ENCODE measurements at places on chromosomes 2 and 18.

DNA sequence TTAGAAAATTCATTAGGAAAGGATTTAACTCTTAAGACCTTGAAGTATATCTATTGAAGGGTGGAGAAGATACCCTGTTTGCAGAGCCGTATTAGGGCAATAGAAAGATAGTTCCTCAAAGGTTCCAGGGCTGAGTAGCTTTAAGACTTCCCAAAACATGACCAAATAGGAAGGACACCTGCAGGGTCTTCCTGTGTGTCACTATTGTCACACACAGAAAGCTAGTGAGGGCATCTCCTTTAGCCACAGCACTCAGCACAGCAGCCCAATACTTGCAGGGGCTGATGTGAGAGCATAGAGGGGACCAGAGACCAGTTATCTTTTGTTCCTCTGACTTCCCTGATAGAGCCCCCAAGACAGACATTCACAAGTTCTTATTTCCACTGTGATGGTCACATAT, 93.7 kb downstream of the PAX3 start:
- DNase-seq, result no peak

DNA sequence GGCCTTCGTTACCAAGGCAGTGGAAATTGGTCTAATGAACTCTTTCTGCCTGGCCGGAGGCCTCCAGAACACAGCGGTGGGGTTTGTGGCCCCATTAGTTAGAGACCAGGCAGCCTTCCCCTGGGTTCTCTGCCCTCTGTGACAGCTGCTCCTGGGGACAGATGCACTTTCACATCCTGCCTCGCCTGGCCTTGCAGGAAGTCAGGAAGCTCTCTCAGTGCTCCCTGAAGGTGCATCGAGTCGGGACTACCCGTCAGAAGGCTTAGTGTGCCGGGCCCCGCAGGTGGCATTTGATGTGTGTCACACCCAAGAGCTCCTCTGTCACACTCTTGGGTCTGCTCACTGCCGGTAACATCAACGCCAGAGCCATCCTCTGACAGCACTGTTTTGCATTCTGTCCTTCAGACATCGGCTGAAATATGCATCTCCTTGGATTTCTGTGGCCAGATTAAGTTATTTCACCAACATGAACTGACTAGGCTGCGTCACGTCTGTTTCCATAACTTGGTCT, 158.3 kb downstream of the LDLRAD4 start:
- no peak for DNase-seq

DNA sequence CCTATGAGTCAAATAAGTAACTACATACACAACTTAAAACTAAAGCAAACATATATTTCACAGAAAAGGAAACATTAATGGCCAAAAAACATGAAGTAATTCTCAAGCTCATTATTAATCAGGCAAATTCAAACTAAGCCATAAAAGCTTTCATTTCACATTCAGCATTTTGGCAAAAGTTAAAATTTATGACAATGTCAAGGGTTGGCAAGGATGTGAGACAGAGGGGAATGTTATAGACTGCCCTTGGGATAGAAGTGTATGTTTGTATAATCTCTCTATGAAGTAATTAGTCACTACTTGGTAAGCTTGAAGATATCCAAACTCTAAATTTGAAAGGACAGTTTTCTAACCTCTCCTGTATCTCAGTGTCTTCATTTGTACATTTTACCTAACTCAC, 539.4 kb downstream of the RIT2 start:
- DNase-seq, result no peak

DNA sequence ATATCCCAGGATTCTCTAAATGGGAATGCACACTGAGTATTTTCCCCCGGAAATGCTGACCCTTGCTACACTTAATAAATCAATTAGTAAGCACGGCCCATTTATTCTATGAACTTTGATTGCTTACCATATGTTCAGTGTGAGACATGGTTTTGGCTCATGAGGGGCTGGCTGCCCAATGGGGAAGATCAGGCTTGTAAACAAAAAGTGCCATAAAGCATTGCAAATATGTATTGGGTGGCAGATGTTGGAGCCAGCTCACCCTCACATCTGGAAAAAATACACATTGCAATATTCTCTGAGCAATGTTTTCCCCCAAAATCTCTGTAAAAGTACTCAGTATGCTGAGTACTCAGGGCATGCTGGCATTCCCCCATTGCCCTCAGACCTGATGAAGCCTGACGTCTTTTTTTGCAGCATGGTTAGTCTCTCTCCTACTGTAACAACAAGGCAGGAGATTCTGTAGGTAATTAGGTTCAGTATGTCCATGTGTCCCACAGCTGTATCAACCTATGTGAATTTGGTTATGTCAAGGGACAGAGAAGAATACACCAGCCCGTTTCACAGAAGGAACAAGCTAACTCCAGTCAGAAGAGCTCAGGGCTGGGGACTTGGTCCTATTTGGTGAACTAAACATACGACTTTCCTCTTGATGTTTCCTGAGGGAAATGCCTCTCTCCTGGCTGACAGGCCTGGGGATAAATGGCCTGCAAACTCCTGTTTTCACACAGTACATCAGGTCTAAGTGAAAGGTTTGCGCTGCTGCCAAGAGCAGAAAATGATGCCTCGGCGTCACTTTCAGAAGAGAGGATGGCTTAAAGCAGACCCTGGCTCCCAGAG, 202.4 kb downstream of the INSIG2 start:
- DNase-seq, result no peak

Measured in globus pallidus (tissue), 1 donor.